T-helper 9 cell (primary cell): ENCODE measurements at places on chromosomes 2 and 18.

GRCh38 chr2:16069933-16070647 lies 129.7 kb downstream of the MYCN start:
- DNase-seq = no peak

- DNase-seq = no peak
Measured at GRCh38 chr18:26863122-26863879, 2.2 kb downstream of the AQP4 start.

- DNase-seq = peak; percentile 7
Measured at GRCh38 chr2:94986392-94986963, 39.0 kb upstream of the MAL start.

GRCh38 chr2:203621981-203622515 lies 84.4 kb upstream of the CD28 start:
- DNase-seq = no peak

DNA sequence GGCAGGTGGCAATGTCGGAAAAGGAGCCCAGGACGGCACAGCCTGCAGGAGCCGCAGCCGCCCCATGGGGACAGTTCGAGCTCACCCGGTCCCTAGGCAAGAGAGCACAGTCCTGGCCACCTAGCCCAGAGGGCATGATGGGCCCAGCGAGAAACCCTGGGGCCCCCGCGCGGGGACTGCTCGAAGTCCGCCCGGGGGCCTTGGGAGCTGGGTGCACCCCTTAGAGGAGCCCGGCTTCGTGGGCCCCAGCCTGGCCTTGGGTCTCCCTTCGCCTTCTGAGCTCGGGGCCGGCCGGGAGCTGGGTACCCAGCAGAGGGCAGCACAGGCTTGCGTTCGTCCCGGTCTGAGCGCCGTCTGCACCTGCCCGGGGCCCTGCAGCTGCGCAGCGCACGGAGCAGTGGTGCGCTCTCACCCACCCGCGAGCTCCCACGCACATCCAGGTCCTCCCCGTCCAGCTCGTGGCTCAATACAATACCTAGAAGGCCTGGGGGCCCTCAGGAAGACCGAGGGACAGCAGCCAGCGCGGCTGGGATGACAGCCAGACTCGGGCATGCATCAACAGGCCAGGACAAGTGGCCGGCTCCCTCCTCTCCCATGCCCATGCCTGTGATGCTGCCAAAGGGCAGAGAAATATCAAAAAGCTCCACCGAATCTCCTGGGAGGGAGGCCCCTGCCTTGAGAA lies 96.2 kb upstream of the ZNF532 start:
- peak; percentile 50 for DNase-seq

DNA sequence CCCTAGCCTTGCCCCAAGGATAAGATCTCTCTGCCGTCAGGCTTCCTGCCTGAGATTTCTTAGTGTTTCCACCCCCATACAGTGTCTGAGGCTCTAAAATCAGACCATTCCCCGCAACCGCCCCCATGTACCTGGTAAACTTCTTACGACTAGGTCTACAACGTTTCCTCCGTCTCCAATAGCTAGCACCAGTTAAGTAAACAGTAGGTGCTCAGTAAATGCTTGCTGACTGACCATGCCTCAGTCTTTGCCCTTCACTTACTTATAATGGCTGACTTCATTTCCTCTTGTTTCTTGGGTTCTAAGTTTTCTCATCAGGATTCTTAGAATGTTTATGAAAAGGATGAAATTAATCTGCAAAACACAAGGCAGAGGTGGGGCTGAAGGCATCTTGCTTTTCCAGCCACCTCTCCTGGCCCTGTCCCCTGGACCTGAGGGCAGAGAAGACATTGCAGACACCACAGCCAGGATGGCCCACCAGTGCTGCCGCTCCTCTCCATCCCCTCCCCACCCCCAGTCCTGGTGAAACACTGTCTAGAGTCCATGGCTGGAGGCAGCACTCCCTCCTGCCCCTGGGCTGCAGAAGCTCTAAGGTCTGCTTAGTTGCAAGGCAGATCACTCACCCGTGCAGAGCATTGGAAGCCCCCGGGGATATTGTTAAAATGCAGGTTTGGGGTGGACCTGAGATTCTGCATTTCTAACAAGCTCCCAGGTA lies 16.9 kb downstream of the TMEM37 start:
- no peak for DNase-seq

GRCh38 chr2:160091381-160091780 lies 29.0 kb upstream of the PLA2R1 start:
- DNase-seq = no peak

- DNase-seq = no peak
Measured at GRCh38 chr2:113337809-113338208, 59.1 kb upstream of the PAX8 start.

- no peak for DNase-seq
Measured at GRCh38 chr2:177141866-177142265, 70.7 kb upstream of the HNRNPA3 start.

DNA sequence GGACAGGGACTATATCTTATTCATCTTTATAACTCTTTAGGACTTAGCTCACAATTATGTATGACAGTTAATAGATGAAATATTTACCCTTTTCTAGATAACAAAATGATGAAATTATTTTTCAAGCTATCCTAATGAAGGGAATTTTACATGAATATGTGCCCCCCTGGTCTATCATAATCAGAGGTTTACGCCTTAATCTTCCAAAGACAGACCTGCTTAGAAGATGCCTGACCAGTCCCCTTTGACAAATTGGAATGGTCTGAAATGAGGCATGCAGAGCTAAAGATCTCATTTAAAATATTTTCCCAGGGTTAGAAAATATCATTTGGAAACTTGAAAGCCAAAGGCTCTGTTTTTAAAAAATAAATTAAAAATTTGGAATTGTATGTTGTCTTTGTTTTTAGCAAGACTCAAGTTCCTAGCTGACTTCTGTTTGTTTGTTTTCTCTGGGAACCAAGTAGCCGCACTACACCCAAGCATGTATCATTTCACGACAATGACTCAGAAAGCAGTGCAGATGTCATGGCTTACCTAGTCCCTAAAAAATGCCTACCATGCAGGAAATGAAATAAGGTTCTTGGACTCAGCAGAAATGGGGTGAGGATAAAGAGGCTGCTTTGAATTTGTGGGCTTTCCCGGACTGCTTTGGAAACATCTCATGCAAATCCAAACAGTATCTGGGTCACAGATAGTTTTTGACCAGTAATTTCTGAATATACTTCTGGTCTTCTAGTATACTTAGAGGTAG lies 162.1 kb downstream of the ZEB2 start:
- DNase-seq = no peak

GRCh38 chr2:134845028-134845427 lies 6.6 kb downstream of the ACMSD start:
- no peak for DNase-seq

GRCh38 chr2:174247474-174248186 lies 702 bp downstream of the OLA1 start:
- no peak for DNase-seq

DNA sequence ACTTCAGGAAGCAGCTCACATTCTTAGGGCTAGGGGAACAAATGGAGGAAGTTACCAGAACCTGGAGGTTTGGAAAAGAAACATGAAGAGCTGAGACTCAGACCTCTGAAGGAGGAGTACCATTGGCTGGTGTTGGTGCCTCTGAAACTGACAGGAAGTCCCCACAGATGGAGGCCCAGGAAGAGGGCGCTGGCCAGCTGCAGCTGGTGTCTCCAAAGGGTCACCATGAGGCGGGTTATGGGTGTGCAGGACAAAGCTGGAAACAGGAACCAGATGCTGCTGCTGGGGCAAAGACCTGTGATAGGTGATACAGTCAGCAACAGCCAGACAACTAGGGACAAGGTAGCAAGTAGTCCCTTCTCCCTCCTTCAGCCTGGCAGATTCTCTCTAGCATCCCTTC lies 136.5 kb upstream of the SERPINE2 start:
- DNase-seq = no peak

DNA sequence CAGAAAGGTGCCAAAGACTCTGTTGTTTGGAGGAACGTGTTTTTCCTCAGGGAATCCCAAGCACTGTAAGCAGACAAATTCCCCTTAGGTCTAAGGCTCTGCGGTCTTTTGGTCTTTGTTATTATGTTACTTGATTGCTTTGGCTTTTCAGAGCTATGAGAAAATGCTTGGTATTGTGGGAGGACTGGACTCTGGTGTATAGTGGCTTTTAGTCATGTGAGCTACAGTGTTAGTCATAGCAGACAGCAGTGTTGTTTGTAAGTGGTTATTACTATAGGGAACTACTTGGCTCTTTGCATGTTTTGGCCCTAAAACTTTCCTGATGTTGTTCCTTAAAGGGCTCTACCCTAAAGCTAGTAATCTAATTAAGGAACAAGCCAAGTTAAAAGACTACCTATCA lies 956.2 kb upstream of the LRATD1 start:
- DNase-seq = no peak

DNA sequence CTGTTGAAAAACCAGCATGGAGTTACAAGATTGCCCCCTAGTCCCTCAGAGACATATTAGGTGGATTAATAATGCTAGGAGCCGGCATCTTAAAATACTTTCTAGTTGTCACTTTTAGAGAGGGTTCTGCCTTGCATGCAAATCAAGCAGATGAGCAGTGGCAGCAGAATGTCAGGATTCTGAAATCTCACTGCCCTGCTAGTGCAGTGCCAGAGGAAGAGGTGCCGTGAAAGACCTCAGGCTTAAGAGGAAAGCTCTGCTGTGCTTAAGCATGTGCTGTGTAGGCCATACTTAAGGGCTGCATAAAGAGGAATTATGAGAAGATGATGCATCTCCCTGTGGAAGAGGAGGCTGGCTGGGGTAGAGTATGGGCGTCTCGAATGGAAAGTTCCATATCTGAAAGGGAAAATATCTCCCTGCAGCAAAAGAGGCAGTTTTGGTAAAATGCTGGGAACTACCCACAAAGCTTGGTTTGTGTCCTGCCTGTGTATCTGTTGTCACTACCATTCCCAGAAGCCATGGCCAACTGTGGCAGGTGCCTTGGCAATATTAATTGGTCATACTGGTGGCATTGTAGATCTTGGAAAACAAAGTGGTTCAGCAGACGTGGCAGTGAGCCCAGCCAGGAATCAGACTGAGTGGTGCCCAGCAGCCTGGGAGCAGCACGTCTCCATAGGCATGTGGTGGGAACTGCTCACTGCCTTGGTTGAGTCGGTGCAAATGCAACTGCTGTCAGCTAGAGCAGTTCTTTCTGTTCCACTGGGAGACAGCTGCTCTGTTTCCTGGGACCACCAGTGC lies 131.9 kb downstream of the EVA1A start:
- DNase-seq = no peak

- no peak for DNase-seq
Measured at GRCh38 chr2:218230882-218231281, 13.9 kb downstream of the ARPC2 start.

DNA sequence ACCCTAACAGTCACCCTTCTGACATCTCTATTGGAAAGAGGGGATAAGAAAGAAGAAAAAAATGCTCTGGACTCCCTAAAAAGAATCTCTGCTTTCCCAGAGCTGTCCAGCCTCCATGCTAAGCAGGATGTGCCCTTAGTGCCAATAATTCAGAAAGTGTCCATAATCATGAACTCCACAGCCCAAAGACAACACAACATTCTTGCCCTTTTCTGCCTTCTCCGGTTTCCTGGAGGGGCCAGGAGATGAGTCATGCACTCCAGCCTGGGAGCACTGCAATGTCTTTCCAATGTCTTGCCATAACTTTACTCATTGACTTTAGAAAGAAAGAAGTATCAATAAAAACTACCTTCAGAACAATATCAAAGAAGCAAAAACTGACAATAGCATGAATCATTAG lies 44.0 kb downstream of the KLF7 start:
- no peak for DNase-seq

DNA sequence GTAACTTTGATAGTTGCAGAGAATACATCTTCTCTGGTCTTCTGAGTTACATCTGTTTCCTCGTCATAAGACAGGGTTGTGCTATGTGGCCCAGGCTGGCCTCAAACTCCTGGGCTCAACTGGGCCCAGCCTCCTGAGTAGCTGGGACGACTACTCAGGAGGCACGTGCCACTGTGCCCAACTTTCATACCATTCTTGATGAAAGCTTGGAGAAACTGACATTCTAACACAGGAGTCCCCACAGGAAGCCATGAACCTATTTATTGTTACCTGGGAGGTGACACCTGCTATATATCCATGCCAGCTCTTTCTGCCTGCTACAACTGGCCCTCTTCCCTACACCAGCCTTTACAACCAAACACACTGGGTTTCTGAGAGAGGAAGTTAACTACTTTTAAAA lies 19.1 kb downstream of the EIF2AK3 start:
- DNase-seq = no peak

- DNase-seq = no peak
Measured at GRCh38 chr2:84631047-84631446, 114.7 kb downstream of the DNAH6 start.

GRCh38 chr18:70200286-70200685 lies 5.2 kb downstream of the RTTN start:
- DNase-seq = no peak

GRCh38 chr18:54957296-54957832 lies 1.9 kb downstream of the CCDC68 start:
- no peak for DNase-seq

GRCh38 chr18:59884351-59884750 lies 15.4 kb upstream of the PMAIP1 start:
- DNase-seq = no peak

GRCh38 chr2:29760008-29760407 lies 161.4 kb downstream of the ALK start:
- no peak for DNase-seq

GRCh38 chr2:22800412-22800811 lies 584.6 kb upstream of the KLHL29 start:
- DNase-seq = no peak
